ENCODE measurements at places on chromosomes 12 and 14.

DNA sequence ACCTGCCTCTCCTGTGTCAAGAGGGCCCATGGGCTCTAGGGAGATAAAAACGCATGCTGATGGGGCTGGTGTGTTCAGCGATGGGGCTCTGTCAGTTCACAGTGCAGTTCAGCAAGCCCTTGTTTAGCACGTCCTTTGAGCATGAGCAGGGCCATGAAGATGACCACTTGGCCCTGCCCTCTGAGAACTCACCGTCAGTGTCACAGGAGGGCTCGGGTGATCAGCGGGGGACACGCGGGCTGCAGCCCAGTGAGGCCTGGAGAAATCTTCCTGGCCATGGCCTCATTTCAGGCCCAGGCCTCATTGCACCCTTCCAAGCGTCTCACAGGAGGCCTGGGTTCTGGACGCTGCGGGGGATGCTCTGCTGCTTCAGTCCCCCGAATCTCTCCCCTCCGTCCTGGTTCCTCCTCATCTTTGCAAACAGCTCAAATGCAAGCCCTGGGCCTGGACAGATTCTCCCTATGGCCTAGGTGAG lies 181.6 kb downstream of the ADGRD1 start:
- no peak for DNase-seq

- no peak for DNase-seq
Observed at GRCh38 chr14:26703686-26704366, 106.0 kb upstream of the NOVA1 start.

DNA sequence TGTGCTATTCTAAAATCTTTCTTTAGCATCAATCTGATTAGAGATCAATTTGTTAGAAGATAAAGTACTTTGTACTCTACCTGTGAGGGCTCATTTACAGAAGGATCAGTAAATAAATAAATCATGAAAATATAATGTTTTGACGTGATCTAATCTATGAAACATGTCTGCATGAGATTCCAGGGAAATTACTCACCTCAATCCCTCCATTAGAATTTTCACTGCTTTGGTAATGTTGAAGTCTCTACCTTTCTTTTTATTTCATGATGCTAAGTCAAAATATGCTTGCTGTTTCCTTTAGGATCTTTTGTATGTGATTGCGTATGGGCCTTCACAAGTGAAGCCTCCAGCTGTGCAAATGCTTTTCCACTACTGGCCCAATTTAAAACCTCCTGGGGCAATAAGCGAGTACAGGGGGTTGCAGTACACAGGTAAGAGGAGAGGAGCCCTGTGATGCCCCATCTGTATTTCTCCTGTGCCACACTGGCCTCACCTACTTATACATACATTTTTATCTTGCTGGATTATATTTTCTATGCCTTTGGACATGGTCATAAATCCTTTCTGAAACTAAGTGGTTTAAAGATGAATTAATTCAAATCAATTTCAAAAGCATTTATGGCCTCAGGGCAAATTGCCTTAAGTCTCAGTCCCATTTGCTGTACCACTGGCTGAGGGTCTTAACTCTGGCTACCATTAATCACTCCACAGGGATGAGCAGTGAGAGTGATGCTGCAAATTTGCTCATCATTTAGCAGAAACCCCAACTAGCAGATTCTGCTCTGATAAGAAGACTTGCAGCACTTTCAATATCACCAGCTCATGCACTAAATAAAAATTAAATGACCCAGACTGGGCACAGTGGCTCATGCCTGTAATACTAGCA lies 66.4 kb downstream of the UNC79 start:
- DNase-seq = no peak

DNA sequence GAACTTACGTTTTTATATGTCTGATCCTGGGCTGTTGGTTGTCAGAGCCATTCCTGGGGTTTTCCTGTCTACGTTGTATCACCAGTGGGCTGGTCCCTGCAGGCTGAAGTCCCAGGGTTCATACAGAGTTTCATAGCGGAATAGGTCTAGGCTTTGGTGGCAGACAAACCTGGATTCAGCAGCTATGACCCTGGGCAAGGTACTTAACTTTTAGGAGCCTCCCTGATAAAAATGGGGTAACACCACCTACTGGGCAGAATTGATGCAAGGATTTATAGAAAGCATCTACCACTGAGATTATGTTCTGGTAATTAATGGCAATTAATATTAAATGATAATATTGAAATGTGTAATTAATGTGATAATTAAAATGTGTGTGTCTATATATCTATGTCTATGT lies 141.2 kb downstream of the SYNE2 start:
- no peak for DNase-seq

- DNase-seq = no peak
Observed at GRCh38 chr12:45517381-45517780, 212.1 kb upstream of the ARID2 start.

DNA sequence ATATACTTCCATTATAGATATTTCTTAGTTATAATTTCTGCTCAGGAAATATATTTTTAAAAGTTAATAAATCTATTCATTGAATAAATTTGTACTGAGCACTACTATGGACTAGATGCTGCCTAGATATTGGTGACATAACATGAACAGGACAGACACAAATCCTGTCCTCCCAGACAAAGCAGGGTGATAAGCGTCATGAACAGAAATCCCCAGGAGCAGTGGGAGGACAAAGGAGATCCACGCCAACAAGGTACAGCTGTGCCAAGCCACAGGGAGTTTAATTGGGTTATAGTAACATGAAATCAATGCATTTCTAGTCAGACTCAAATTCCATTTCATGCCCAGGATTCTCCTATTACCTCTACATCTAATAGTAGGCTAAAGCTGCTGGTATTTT lies 171.8 kb upstream of the CPNE8 start:
- no peak for DNase-seq

DNA sequence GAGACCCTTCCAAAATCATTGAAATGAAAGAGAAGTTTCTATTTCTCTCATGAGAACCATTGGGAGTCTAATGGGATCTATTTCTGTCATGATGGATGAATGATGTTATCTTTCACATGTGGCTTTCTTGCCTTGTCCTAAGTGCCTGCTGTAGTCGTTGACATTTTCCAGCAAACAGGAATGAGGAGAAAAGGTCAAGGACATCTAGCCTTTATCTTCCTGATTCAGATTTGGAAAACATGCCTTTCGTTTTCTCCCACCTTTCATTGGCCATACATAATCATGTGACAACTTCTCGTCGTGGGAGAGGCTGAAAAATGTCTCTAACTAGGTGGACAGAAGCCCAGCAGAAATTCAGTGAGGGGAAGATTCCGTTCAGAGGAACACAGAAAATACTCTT lies 94.5 kb downstream of the PCNX1 start:
- no peak for DNase-seq

DNA sequence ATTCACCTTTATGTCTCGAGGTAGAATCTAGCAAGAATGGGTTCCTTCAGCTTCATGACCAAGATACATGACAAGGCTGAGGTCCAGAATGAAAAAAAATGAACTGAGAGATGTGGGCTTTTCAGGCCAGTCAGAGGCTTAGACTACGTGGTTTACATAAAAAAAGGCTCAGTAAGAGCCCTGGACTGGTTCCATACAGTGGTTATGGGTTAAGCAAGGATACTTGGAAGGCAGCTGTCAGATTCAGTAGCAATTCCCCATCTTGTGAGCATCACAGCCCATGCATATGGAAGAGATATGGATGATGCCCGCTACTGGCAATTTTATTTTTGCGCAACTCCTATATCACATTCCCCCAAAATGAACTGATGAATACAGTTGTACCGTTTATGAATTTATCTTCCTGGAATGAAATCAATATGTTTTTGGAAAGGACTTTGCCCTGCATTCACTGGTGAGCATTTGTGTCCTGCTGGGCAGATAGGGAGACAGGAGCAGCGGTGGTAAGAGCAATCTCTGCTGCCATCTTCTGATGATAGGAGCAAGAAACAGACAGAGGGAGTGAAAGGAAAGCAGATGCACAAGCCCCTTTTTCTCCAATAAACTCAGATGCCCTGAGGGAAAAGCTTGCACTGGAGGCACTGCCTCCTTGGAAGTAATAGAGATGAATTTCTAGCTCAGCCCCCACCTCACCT lies 280.4 kb downstream of the GALC start:
- DNase-seq = no peak

GRCh38 chr12:2335513-2335912 lies 282.7 kb downstream of the CACNA1C start:
- no peak for DNase-seq

- no peak for DNase-seq
Observed at GRCh38 chr12:2384029-2384386, 331.2 kb downstream of the CACNA1C start.

DNA sequence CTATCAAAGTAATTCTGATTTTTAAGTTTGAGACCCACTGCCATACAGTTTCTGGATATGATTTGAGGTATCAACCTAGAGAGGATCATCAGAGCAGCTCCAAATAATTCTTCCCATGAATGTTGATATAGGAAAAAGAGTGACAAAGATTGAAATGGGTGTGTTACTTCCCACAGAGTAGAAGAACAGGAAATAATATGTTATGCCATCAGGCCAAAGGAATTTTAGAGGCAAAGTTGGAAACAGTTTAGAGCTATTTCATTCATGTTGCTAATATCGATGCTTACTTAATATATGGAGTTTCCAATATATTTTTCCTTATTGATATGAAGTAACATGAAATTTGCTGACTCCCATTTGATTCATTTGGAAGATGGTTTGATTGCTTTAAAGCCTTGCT lies 8.9 kb upstream of the MSRB3 start:
- no peak for DNase-seq

- DNase-seq = no peak
Observed at GRCh38 chr12:108312693-108313189, 26.4 kb downstream of the CMKLR1 start.

DNA sequence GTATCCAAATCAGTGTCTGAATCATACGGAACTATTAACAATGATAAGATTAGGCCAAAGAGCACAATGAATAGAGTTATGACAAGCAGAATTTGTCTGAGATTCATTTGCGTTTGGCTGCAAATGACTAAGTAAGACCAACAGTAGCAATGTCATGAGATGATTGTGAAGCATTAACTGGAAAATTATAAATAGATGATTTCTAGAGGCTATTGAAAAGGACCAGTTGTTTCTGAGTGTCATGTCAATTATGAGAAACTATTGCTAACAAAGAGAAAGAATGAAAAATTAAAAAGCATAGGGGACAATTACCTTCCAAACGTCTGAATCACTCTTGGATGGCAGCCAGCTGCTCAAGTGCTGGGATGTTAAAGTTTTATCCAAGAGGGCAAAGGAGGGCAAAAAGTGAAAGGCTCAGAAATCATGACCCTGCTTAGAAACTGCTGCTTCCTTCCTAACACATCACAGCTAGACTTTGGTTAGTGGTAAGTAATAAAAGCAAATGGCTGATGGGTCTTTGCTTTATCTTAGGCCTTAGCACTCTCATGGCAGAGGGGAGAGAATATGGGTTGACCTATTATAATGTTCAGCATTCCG lies 89.0 kb downstream of the AKAP6 start:
- no peak for DNase-seq

DNA sequence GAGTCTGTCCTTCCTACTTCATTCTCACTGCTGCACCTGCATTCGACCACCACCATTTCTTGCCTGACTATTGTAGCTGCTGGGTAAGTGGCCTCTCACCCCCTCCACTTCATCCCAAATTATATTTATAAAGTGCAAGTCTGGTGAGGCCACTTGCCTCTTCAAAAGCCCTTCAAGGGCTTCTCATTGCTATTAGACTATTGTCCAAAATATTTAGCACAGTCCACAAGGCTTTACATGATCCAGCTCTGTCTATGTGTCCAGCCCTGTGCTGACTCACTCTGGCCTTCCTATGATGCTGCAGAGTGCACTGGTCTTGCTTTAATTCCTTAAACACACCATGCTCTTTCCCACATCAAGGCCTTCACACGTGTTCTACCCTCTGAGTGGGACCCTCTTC lies 46.0 kb downstream of the PAH start:
- DNase-seq = no peak

DNA sequence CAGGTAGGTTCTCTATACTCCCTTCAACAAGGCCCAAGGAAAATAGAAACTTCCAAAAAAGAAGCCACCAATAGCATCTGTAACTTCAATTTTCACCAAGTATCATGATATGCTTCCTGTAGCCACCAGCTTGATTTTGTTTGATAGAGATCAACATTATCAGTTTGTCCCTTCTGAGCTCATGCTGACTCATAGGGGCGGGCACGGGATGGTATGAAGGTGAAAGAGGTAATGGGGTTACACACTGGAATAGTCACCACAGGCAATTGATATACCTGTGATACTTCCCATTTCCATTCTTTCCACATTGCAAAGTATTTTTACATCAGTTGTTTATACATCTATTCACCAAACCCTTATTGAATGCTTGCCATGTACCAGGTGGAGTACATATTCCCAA lies 134.1 kb downstream of the KCNA5 start:
- no peak for DNase-seq

GRCh38 chr14:85052646-85053045 lies 477.3 kb upstream of the FLRT2 start:
- DNase-seq = no peak

- DNase-seq = peak; percentile 86
Observed at GRCh38 chr14:73771848-73772638, 57.9 kb upstream of the PNMA1 start.

DNA sequence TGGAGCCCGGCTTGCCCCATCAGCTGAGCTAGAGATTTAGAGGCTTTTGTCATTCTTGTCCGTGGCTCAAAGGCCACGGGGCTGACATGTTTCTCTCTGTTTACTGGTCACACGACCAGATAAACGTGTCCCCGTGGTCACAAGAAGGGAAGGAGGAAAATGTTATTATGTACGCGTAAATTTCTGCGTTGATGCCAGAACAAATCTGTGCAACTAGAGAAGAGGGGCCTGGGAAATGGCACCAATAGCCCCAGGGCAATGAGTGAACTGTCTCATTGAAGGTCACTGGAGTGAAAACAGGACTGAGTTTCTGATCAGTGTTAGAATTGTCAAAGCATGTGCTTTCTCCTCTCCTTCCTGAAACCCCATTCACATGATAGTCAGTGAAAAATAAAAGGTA lies 25.3 kb downstream of the OAS2 start:
- no peak for DNase-seq

DNA sequence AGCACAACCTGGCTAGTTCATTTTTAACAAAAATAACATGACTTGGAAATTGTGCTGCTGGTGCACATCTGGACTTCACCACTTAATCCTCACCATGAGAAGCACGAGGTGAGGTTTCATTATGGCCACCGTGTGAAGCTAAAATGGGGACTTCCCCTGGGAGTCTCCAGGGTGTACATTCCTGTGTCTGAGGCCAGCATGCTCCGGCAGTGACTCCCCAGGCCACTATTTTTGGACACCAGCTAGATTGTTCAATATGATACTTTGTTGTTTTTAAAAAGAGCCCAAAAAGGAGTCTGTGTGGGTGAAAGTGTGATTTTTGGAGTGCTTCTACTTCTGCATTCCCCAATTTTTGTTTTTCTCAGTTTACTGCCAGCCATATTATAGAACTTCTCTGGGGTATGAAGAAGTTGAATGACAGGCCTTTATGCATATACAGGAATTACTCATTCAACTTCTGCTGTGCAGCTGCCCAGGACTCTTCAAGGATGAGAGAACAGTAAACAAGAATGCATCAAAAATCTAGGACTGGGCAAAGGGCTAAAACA lies 16.9 kb upstream of the AICDA start:
- no peak for DNase-seq
